Stimulated activated CD4-positive, alpha-beta T cell treated with anti-CD3 and anti-CD28 coated beads, Interleukin-1b, Interleukin-23, amount 100 ng/mL, for 1 hour (primary cell): ENCODE measurements at places on chromosomes 4 and X.

DNA sequence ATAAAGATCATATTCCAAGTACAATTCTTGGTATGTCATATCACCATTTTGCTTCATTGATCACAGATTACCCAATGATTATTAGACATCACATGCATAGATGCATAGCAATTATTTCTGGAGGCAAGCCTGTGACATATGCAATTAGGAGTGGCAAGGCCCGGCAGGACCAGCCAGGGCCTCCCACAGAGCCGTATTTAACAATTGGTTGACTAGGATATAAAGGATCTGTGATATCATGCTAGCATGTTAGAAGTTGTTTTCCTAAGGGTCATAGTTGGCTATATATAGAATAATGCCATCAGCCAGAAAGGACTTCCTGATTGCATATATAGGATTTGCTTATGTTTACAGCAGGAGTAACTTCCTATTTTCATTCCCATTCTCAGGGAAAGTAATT is 103.5 kb upstream of the OTUD4 start:
- no peak for DNase-seq

GRCh38 chr4:39587881-39588280 is 50.8 kb downstream of the SMIM14 start:
- DNase-seq = no peak

DNA sequence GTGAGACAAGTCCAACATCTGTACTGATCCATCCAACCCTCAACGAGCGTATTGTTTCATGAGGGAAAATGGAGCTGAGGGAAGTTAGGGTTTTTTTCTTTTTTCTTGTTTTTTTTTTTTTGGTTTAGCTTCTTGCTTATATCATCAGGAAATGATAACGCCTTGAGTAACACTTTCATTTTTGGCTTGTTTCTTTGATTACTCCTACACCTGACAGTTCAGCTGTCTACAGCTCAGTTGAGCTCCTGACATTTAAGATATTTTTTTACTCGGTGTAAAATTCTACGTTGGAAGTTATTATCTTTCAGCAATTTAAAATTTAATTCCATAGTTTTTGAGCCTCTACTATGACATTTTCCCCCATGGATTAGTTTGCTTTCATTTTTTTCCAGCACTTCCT is 691.0 kb upstream of the HTR2C start:
- no peak for DNase-seq

DNA sequence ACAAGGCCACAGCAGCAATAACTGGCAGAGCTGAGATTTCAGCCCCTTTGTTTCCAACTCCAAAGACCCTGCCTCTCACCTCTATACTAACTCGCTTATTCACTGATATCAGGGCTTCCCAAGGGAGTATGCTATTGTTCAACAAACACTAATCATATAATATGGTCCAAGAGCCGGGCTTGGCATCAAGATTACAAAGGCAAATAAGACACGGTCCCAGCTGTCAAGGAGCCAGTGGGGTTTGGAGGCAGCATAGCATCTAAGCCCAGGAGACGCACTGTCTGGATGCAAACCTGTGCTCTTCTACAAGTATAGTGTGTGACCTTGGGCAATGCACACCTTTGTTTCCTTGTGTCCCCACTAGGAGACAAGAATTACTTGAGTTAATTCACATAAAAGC is 28.7 kb downstream of the PAPSS1 start:
- DNase-seq = no peak

GRCh38 chrX:125954236-125954635 is 211.9 kb downstream of the DCAF12L2 start:
- DNase-seq = no peak
